ENCODE measurements at places on chromosomes 12 and 14. TPM values are rescaled to one million over a fixed set of nuclear protein-coding genes. Genes with fewer than 3 reads are reported as not detected.

Gene TGM1
- total RNA-seq = 1.6 TPM

Gene RTN1
- total RNA-seq = 1.6 TPM

Gene CFAP251
- 3.3 TPM for total RNA-seq

Gene CLEC12A
- total RNA-seq = not detected

Gene PLCZ1
- total RNA-seq = not detected

Gene RNF212B
- not detected for total RNA-seq

Gene ERBB3
- total RNA-seq = 0.28 TPM

Gene RERGL
- not detected for total RNA-seq

Gene OR9K2
- not detected for total RNA-seq

Gene B4GALNT3
- total RNA-seq = not detected

Gene TPPP2
- total RNA-seq = not detected

Gene ATG101
- total RNA-seq = 101 TPM

Gene BEGAIN
- not detected for total RNA-seq

Gene SLC5A8
- total RNA-seq = not detected

Gene E2F7
- 3.9 TPM for total RNA-seq

Gene ACSS3
- total RNA-seq = 22.3 TPM

Gene SMOC1
- 0.65 TPM for total RNA-seq

Gene LTB4R
- total RNA-seq = 0.71 TPM

Gene FOXN3
- 12.2 TPM for total RNA-seq

Gene RTL1
- total RNA-seq = not detected

Gene MDGA2
- under 0.01 TPM for total RNA-seq

Gene LALBA
- total RNA-seq = not detected

Gene DUSP6
- 30.9 TPM for total RNA-seq

Gene EIF2S3B
- total RNA-seq = 16.2 TPM

Gene OR6C65
- not detected for total RNA-seq

Gene DAZAP2
- total RNA-seq = 53.8 TPM

Gene STYK1
- total RNA-seq = 0.14 TPM

Gene TMCC3
- total RNA-seq = 0.71 TPM

Gene ADCY6
- total RNA-seq = 43.7 TPM

Gene CLEC4D
- not detected for total RNA-seq

Gene RDH16
- total RNA-seq = 0.14 TPM

Gene P2RX2
- not detected for total RNA-seq

Gene DPF3
- 2.4 TPM for total RNA-seq

Gene FAM186B
- 0.28 TPM for total RNA-seq

Gene EML1
- total RNA-seq = 62.0 TPM

Gene SOX5
- total RNA-seq = 6.1 TPM

Gene GALNT8
- total RNA-seq = 0.18 TPM

Gene FAR2
- 7.3 TPM for total RNA-seq

Gene PRH2
- total RNA-seq = 0.18 TPM
